ENCODE measurements at places on chromosomes 4 and X. TPM values are rescaled to one million over a fixed set of nuclear protein-coding genes. Genes with fewer than 3 reads are reported as not detected.

The DCAF8L2 gene
- total RNA-seq, result under 0.01 TPM

The PAGE1 gene
- total RNA-seq, result not detected

The BRS3 gene
- total RNA-seq, result not detected

The HPF1 gene
- total RNA-seq, result 19.7 TPM

The MTTP gene
- 0.09 TPM for total RNA-seq

The P2RY8 gene
- not detected for total RNA-seq

The NAA15 gene
- 22.2 TPM for total RNA-seq

The STOX2 gene
- total RNA-seq, result 3.4 TPM

The SUPT20HL2 gene
- 0.14 TPM for total RNA-seq

The BST1 gene
- 19.9 TPM for total RNA-seq

The PNCK gene
- 0.74 TPM for total RNA-seq
